ENCODE measurements at places on chromosomes 7 and 10.

- DNase-seq, result peak; percentile 81
These were observed 266.0 kb downstream of the GRID1 start for GRCh38 chr10:86100581-86101061.

DNA sequence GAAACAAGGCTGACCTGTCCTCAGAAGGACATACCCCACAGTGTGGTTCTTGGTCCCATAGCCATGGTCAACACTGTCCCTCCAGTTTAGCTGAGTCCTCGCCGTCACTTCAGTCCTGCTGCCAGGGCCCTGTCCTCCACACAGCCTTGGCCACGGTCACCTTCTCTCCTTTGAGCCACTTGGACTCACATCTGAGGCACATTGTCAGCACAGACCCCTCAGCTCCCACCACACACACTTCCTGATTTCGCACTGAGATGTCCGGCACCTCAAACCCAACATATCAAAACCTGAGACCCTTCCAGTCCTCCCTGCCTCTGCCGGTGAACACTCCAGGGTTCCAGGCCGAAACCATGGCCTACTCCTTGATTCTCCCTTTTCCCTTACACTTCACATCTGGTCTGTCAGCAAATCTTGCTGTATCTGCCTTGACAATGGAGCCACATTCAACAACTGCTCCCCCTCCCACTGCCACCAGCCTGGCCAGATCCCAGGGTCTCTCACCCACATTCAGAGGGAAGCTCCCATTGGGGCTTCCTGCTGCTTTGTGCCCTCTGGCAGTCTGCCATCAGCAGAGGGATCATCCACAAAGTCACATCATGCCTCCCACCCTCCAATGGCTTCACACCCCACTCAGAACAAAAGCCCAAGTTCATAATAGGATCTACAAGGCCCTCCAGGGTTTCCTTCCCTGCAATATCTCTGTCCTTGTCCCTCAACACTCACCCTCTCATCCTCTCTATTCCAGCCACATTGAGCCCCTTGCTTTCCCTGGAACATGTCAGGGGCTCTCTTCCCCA lies 219.6 kb upstream of the SHH start:
- DNase-seq, result no peak

DNA sequence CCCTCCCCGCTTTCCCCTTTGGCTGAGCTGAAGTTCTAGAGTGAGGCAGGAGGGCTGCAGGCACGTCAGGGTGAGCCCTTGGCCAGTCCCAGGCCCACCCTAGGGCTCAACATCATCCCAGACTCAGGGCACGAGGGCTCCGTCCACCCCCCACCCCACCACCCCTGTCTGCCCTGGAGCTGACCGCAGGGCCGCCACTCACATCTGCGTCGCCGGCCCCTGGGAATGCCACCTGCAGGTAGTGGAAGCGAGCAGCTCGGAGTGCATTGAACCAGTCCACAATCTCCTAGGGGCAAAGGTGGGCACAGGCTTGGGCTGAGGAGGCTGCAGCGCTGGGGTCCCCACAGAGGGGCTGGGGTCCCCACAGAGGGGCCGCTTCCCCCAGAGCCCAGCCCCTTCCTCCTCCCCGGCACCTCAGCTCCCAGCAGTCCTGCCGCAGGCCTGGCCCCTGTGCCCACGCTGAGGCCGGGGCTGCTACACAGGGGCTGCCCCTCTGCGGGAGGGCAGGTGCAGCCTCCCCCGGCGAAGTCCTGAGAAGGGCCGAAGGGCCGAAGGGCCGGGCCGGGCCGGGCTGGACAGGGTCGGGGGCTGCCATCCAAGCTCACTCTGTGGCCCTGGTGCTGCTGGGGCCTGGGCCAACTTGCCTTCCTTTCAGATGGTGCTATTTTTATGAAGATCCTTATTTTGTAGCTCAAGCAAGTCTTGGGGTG lies 24.1 kb downstream of the GET4 start:
- DNase-seq, result no peak

DNA sequence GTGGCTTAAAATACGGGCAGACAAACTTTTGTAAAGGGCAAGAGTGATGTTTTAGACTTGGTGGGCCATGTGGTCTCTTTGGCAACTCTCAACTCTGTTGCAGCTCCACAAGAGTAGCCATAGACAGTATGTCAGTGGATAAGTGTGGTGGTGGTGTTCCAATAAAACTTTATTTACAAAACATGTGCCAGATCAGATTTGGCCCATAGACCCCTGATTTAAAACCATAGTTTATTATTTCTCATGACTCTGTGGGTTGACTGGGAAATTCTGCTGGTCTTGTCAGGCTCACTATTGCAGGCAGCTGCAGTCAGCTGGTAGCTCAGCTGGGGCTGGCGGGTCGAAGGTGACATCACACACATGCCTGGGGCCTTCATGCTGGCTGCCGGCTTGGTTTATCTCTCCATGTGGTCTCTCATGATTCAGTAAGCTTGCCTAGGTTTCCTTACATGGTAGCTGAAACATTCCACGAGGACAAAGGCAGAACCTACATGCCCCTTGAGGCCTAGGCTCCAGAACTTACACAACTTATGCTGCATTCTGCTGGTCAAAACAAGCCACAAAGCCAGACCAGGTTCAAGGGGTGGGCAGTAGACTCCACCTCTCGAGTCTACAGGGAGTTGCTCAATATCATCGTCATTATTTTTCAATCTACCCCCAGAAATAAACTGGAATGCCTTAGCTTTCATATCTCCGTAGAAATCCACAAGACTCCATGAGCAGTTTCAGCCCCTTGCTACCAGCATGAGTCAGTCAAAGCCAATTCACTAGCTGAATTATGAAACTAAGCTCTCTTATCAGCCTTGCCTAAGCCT lies 245.7 kb downstream of the WDR11 start:
- no peak for DNase-seq

- DNase-seq, result no peak
These were observed 31.6 kb downstream of the IL15RA start for GRCh38 chr10:5945561-5946418.

DNA sequence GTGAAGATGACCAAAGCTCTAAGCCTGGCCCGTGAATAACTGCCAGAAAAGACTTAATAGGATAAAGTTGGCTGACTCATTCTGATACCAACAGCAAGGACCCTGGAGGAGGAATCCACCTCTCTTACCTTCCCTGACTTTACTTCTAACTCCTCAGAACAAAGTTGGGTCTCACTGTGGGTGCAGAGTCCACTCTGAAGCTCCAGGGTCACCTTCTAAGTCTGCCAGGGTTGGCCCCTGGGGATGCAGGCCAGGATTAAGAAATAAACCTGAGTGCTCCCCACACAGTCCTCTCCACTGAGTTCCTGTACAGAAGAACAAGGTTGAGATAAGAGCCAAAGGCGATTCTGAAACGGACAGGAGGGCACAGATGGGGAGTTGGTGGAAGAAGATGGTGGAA lies 54.4 kb downstream of the GPR26 start:
- no peak for DNase-seq

GRCh38 chr7:130982651-130983050 lies 248.6 kb upstream of the KLF14 start:
- DNase-seq, result no peak

DNA sequence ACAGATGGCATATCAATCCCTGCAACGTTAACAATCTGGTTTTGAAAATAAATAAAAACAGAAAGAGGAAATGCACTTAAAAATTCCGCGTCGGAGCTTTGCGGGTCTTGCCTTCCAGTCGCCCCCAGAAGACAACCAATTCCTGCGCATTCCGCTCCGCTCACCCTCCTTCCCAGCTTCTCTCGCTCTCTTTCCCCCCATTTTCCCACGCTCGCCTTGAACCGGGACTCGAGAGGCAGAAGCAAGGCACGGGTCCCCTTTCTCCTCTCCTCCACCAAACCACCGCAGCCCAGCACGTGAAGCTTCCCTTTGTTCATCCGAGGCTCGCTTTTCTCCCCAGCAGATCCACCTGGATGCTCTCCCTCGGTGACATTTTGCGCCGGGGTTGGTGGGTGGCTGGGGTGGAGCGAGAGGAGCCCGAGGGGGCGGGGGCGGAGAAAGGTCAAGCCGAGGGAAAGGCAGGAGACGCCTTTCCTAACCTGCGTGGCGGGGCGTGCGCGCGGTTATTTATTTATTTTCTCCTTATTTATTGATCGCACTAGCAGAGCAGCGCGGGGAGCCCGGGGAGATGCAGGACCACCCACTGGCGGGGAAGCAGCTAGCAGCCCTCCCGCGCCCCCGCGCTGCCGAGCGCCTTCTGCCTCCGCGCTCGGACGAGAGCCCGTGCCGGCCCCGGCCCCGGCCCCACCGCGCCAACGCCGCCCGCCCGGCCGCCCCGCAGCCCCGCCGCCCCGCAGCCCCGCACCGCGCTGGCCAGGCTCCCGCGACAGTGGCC lies at the start of gene KCND2:
TSS of gene KCND2 (plus strand) at position 475 of the 775 bp plus-strand sequence.
- DNase-seq, result no peak

GRCh38 chr7:143898810-143899209 lies 3.2 kb downstream of the TCAF1 start:
- no peak for DNase-seq

- DNase-seq, result no peak
These were observed 222.5 kb downstream of the AHR start for GRCh38 chr7:17520941-17521340.

DNA sequence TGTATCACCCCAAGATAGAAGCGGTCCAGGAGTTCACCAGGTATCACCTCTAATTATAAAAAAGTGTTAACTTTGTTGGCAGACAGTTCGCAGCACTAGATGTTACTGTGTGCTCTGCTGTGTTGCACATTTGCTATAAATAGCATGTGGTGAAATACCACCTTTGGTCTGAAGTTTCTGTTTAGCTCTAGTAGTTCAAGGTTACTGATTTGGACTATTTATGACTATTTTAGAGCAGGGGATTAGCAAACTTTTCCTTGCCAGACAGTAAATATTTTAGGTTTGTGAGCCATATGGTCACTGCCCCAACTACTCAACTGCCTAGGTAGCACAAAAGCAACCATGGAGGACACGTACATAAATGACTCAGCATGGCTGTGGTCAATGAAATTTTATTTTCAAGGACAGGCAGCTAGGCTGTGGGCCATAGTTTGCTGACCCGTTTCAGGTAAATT lies 16.5 kb downstream of the DENND10 start:
- no peak for DNase-seq

DNA sequence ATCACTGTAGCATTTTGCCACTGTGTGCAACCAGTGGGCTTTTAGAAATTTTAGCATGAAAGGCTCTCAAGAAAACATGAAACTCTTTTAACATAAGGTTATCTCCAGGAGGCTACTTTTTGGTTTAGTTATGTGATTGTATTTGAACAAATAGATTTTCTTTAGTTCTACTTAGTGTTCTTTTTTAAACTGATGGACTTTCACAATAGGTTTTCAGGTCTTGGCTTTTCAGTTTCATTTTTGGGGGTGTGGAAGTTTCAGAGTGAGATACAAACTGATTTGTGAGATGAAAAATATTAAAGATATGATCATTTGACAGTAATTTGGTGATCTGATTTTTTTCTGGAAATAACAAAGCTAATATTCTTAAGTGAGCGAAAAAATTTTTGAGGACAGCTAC lies 344.1 kb downstream of the PHF14 start:
- DNase-seq, result no peak

GRCh38 chr7:118836933-118837332 lies 612.4 kb downstream of the ANKRD7 start:
- no peak for DNase-seq

GRCh38 chr10:112433136-112433535 lies 13.6 kb downstream of the ZDHHC6 start:
- no peak for DNase-seq

- peak; percentile 100 for DNase-seq
These were observed 91.6 kb upstream of the IKZF1 start for GRCh38 chr7:50212666-50213621.

- no peak for DNase-seq
These were observed 34.0 kb downstream of the DKK1 start for GRCh38 chr10:52348037-52348564.

DNA sequence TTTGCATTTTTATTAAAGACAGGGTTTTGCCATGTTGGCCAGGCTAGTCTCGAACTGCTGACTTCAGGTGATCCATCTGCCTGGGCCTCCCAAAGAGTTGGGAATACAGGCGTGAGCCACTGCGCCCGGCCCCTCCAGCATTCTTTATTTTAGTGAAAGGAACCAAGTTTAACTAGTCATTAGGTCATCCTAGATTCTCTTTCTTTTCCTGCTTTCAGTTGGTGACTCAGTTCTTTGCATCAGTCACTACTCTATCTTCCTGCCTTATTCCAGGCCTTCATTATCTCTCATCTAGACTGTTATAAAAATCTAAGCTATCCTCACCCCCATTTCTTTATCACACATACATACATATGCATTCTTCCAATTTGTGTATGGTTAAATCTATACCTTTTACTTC lies 63.7 kb downstream of the PRSS58 start:
- DNase-seq, result no peak

- DNase-seq, result no peak
These were observed 41.2 kb downstream of the PSMC2 start for GRCh38 chr7:103388469-103389140.

- no peak for DNase-seq
These were observed 173.0 kb downstream of the HERPUD2 start for GRCh38 chr7:35521941-35522340.

- peak; percentile 86 for DNase-seq
These were observed 30.8 kb downstream of the TM9SF3 start for GRCh38 chr10:96556003-96556402.

DNA sequence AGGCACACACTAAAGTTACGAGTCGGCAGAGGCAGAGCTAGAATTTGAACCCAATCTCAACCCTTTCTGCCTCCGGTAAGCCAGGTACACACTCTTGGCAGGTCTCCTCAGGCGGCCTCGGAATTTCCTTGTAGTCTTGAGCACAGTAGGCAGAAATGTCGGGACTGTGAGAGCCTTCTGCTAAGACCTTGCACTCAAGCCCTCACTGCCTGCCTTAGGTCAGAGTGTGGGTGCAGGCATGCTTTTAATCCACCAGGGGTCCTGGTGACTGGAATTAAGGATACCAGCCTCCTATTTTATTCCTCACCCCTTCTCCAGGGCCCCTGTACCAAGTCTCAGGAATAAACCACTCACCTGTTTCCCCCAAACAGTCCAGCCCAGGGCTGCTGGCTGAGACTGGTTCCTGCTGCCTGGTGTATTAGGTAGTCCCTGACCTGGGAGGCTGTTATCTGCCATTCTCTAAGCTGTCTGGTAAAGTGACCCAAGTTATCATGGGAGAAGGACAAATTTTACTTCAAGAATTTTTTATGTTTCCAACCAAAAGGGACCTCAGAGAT lies 855 bp downstream of the ATP6V1F start:
- peak; percentile 69 for DNase-seq

GRCh38 chr10:71816421-71816851 lies 34.6 kb downstream of the PSAP start:
- no peak for DNase-seq

DNA sequence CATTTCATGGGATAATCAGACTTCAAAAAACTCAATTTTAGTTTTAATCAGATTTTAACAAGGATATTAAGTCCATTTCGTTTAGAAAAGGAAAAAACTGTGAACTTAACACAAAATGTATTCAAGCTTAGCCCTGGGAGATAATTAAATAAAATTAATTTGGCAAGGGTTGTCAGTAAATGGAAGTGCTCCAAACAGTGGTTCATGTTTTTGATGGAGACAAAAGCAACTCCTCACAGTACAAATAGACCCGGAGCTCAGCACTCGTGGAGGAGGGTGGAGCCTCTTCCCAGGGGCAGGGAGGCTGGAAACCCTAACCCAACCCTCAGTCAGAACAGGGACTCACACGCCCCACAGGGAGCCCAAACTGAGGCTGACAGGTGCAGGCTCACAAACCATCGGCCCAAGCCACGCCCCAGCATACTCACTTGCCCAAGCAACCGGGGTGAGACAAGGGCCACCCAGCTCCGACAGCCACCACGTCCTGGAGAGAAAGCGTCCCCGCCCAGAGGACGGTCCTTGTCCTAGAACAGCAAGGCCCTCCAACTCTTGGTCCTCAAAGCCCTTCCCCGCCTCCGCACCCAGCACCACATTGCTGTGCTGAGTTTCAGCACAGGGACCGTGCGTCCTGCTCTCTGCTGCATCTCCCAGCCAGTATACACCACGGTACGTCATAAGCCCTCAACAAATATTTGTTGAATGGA lies 39.8 kb downstream of the MAD1L1 start:
- no peak for DNase-seq

All from Kasumi-1 (cell line).